Calu3 (cell line): ENCODE measurements at places on chromosomes 4 and X. TPM values are rescaled to one million over a fixed set of nuclear protein-coding genes. Genes with fewer than 3 reads are reported as not detected.
A peak's percentile ranks its signal among the peaks of the same experiment; 100 is the strongest.

GRCh38 chrX:6460893-6461490, 73.9 kb downstream of the VCX3A start:
- H3K27me3 ChIP-seq = no peaks in the 10 kb centered on the region
- no peak for DNase-seq
- H3K27ac ChIP-seq = no peak overlapping the region
- no peaks in the 10 kb centered on the region for H3K4me1 ChIP-seq

GRCh38 chr4:41538017-41538733, at the start of gene LIMCH1:
LIMCH1 (plus strand) TSS chr4:41538157; CDS start chr4:41605996, 67,839 bp downstream.
- peaks cover 8% of the 10 kb centered on the region for H3K4me1 ChIP-seq
- DNase-seq = no peak
- H3K27ac ChIP-seq = no peak within 1 kb of the TSS
- no peaks in the 10 kb centered on the region for H3K36me3 ChIP-seq

DNA sequence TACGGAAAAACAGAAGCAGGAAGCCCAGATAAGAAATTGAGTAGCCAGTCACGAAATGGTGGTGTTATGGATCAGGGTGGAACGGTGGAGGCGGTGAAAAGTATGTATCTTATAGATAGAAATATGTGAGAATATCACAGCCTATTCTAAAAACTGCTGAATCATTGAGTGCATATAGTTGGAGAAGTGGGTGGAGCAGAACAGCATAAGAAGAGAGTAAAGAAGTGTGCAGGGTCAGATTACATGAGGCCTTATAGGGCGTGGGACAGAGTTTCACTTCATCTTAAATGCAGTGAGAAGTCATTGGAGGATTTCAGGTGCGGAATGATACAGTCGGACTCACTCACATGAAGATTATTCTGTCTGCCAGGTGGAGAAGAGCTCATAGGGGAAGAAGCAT, 293.1 kb downstream of the TRIML1 start:
- H3K4me3 ChIP-seq = no peak overlapping the region
- H3K27me3 ChIP-seq = no peaks in the 10 kb centered on the region
- H3K36me3 ChIP-seq = no peaks in the 10 kb centered on the region
- DNase-seq = no peak
- peaks cover 22% of the 10 kb centered on the region for H3K4me1 ChIP-seq

GRCh38 chr4:73679836-73680235, 59.6 kb upstream of the RASSF6 start:
- H3K27me3 ChIP-seq = no peaks in the 10 kb centered on the region
- peaks cover 57% of the 10 kb centered on the region for H3K4me1 ChIP-seq

DNA sequence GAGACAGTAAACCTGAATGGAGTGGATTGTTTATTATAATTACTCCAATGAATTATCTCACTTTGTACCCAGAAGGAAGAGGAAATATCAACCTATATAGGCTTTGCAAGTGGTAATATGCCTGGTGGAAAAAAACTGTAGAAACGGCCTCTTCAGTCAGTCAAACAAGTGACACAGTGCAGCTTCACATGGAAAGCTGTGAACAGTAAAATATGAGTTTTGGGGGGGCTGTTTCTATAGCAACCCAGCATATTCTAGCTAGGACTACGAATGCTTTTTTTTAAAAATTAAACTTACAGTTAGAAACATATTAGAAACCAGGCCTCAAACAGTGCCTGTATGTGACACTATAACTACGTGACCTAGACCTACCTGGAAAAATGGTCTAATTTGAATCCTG, 150.1 kb downstream of the PPP1R2C start:
- H3K36me3 ChIP-seq = no peaks in the 10 kb centered on the region
- no peak overlapping the region for H3K4me3 ChIP-seq
- DNase-seq = no peak
- no peak overlapping the region for H3K27ac ChIP-seq

- no peaks in the 10 kb centered on the region for H3K27me3 ChIP-seq
- no peak overlapping the region for H3K27ac ChIP-seq
- H3K36me3 ChIP-seq = no peaks in the 10 kb centered on the region
- no peak overlapping the region for H3K4me3 ChIP-seq
- no peak for DNase-seq
- H3K4me1 ChIP-seq = no peaks in the 10 kb centered on the region
These were observed 580.5 kb upstream of the FAT1 start for GRCh38 chr4:187304133-187304532.

DNA sequence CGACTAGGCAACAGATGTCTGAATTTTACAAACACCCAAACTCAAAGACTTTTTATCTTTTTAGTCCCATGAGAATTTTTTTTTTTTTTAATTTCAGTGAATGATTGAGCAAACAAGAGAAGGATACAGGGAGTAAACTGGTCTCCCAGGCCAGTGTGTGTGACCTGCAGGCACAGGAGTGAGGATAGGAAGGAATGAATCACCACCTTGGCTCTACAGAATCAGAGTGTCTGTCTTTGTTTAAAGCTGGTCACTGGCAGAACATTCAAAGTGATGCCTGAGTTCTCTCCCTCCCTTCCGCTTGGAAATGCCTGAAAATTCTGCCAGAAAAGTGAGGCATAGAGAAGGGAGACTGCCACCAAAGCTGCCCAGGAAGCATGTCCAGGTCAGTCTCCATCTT, 69.5 kb downstream of the PARM1 start:
- H3K27ac ChIP-seq = no peak overlapping the region
- no peaks in the 10 kb centered on the region for H3K36me3 ChIP-seq
- no peak overlapping the region for H3K4me3 ChIP-seq
- H3K27me3 ChIP-seq = no peaks in the 10 kb centered on the region

GRCh38 chr4:186854256-186854655, 130.6 kb upstream of the FAT1 start:
- H3K27me3 ChIP-seq = no peaks in the 10 kb centered on the region
- DNase-seq = no peak
- H3K4me3 ChIP-seq = no peak overlapping the region
- H3K27ac ChIP-seq = no peak overlapping the region
- no peaks in the 10 kb centered on the region for H3K36me3 ChIP-seq
- H3K4me1 ChIP-seq = no peaks in the 10 kb centered on the region

DNA sequence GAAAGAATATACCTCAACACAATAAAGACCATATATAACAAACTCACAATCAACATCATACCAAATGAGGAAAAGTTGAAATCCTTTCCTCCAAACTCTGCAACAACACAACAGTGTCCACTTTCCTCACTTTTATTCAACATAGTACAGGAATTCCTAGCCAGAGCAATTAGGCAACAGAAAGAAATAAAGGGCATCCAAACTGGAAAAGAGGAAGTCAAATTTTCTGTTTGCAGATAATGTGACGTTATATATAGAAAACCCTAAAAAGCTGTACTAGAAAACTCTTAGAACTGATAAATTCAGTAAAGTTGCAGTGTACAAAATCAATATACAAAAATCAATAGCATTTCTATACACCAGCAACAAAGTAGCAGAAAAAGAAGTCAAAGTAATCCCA, 107.6 kb downstream of the SOWAHB start:
- no peaks in the 10 kb centered on the region for H3K4me1 ChIP-seq
- peak overlapping the region; percentile 29 for H3K27ac ChIP-seq
- no peak for DNase-seq
- no peak overlapping the region for H3K4me3 ChIP-seq
- H3K27me3 ChIP-seq = no peaks in the 10 kb centered on the region

- H3K4me3 ChIP-seq = no peak overlapping the region
- H3K27ac ChIP-seq = no peak overlapping the region
- no peaks in the 10 kb centered on the region for H3K4me1 ChIP-seq
- no peak for DNase-seq
- no peaks in the 10 kb centered on the region for H3K27me3 ChIP-seq
These were observed 396.8 kb downstream of the PACRGL start for GRCh38 chr4:21097026-21097425.

DNA sequence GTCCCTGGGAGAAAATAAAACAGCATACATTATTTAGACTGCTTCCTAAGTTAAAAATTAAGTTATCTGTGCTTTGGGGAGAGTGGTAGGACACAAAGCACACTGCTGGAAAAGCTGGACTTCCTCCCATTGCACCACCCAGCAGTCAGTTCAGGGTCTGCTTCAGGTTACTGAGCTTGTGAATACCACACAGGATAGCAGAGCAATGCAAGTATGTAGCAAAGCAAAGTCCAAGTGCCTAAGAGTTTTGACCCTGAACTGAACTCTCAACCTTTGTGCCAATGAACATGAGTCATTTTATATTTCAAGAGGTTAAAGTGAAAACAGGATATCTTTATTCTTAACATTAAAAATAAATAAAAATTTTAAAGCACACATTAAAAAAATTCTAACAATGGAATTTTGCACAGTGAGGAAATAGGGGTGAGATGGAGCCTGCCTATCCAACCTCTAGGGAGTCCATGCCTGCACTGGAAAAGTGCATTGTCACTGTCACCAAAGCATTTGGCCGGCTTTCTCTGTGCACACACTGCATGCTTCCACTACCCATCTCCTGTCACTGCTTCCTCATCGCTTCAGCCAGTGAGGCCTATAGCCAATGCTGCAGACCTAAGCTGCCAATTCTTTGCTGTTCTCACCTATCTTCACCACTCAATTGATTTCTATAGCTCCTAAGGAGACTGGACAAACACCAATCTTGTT, 50.9 kb downstream of the ABCG2 start:
- H3K36me3 ChIP-seq = no peaks in the 10 kb centered on the region
- peak overlapping the region; percentile 11 for H3K27ac ChIP-seq
- H3K4me3 ChIP-seq = no peak overlapping the region
- no peaks in the 10 kb centered on the region for H3K27me3 ChIP-seq

GRCh38 chrX:68929332-68930150, 100.7 kb downstream of the EFNB1 start:
- H3K4me3 ChIP-seq = no peak overlapping the region
- peak; percentile 44 for DNase-seq
- no peak overlapping the region for H3K27ac ChIP-seq

GRCh38 chr4:75844151-75844662, 58.0 kb downstream of the PPEF2 start:
- no peaks in the 10 kb centered on the region for H3K4me1 ChIP-seq

DNA sequence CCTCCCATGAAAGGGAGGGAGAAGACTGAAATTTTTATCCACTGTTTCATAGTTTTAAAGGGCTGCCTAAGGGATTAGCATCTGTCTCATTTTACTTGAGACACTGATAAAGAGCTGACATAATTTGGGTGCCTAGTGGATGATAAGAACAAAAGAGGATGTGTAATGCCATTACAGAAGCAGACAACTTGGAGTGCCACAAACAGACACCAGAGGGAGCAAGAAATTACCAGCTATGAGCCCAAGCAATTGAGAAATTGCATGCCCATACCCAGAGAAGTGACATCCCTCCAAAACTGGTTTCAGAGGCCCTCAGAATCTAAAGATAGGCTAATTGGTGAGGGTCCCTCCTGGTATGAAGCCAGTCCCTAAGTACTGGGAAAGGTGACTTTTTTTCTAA, 38.5 kb upstream of the POU3F4 start:
- H3K27ac ChIP-seq = no peak overlapping the region
- no peaks in the 10 kb centered on the region for H3K4me1 ChIP-seq
- peak; percentile 1 for DNase-seq
- no peaks in the 10 kb centered on the region for H3K36me3 ChIP-seq

- H3K4me3 ChIP-seq = no peak overlapping the region
- no peaks in the 10 kb centered on the region for H3K27me3 ChIP-seq
- H3K4me1 ChIP-seq = no peaks in the 10 kb centered on the region
These were observed 827 bp upstream of the RTL3 start for GRCh38 chrX:78659955-78660354.

- H3K36me3 ChIP-seq = no peaks in the 10 kb centered on the region
- no peak overlapping the region for H3K27ac ChIP-seq
- H3K4me1 ChIP-seq = no peaks in the 10 kb centered on the region
These were observed 36.8 kb downstream of the RTL5 start for GRCh38 chrX:72094894-72095293.

- H3K4me1 ChIP-seq = no peaks in the 10 kb centered on the region
- no peak for DNase-seq
- H3K4me3 ChIP-seq = no peak overlapping the region
- H3K27me3 ChIP-seq = no peaks in the 10 kb centered on the region
- H3K27ac ChIP-seq = no peak overlapping the region
These were observed 12.7 kb upstream of the AADAT start for GRCh38 chr4:170102426-170102825.

DNA sequence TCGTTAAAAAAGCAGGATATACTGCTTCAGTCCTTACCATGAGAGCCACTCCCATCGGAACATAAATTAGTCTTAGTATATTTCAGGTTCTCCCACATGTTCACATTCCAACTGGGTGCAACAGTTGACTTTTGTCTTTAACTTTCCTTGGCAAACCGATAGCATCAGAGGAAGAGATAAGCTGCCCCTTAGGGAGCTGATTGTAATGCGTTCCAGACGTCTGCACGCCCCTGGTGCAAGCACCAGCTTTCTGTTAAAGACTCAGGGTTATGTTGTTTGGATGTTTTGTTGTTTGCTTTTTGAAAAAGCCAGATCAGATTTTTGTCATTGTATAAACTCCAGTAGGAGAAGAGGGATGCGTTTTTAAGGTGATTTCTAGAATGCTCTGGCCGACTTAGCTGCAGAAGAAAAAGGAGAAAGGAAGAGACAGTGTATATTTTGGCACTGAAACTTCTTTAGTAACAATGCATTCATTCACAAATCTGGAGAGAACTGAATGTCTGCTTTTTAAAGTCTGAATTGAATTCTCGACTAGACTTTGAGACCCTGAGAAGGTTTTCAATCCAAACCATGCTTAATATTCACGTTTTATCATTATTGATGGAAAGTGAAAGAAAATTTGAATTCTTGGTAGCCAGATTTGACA, 160.9 kb downstream of the CBR4 start:
- DNase-seq = no peak
- H3K4me3 ChIP-seq = peak overlapping the region; percentile 20
- H3K36me3 ChIP-seq = peaks cover 5% of the 10 kb centered on the region
- peaks cover 16% of the 10 kb centered on the region for H3K4me1 ChIP-seq
- H3K27me3 ChIP-seq = no peaks in the 10 kb centered on the region
- H3K27ac ChIP-seq = no peak overlapping the region

Gene AREG
- 230 and 281 TPM in 2 replicates for total RNA-seq

Gene TCEAL9
- 36.7 and 36.9 TPM in 2 replicates for total RNA-seq

Gene MAGEC1
- total RNA-seq = not detected in 2 replicates

Gene LDB2
- total RNA-seq = not detected in 2 replicates

Gene CTBP1
- 115 and 130 TPM in 2 replicates for total RNA-seq

Gene SLC9B1
- total RNA-seq = not detected in 2 replicates

Gene ADH7
- total RNA-seq = not detected in 2 replicates

Gene NOX1
- total RNA-seq = not detected in 2 replicates

Gene TCP11X2
- total RNA-seq = not detected in 2 replicates
